ENCODE measurements at places on chromosomes 1 and 21.

DNA sequence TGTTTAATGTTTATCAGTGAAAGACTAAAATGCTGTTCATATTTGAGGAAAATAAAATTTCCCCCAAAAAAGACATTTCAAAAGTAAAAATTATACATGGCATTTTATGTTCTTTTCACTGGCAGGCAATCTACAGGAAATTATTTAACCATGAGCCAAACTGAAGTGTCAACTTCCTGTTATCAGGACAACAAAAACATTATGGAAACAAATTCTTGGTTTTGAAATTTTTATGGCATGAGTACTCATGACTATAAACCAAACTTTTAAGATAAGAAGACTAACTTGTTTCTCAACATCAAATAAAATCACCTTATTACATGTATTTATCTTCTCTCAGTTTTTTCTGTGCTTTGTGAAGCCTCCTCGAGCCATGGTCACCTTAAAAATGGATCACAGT, 698.6 kb downstream of the LTN1 start:
- DNase-seq, result no peak

DNA sequence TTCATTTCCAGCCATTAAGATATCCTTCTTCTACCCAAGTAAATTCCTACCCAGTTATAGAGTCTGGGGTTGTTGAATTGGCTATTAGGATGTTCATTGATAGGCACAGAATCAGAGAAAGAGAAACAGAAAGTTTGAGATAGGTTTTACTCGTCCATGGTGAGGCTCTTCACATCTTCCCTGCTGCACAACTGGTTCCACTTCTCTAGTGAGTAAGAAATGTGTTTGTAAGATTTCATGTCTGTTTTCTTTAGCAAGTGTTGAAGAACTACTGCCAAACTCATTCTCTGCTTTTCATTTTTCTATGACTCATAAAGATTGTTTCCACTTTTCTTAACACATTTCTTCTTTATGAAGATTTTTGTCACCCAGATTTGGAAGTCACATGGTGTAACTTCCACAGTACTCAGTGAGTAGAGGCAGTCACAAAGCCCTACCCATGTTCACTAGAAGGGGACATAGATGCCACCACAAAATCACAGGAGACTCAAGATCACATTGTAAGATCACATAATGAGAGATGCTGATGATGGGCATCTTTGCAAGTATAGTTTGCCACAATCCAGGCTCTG, 152.3 kb downstream of the SNX7 start:
- DNase-seq, result no peak

DNA sequence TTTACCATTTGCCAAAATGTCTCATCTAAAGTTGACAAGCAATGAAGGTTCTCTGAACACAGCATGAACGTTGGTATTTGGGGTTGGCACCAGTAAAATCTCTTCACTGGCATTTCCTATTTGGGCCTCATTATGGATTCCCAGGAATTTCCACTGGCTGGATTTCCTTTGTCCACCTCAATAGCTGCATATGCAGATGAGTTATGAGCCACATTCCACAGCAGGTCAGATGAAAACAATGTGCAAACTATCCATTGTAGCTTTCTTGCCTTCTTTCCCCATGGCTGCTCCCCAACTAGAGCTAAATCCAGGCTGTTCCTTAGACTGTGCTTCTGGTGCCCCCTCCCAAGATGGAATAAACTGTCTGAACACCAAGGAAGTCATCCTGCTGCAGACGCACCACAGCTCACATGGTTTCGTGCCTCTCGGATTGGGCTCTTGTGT, 168.1 kb upstream of the FGGY start:
- no peak for DNase-seq

GRCh38 chr1:13675151-13675651, 24.8 kb upstream of the PRDM2 start:
- no peak for DNase-seq
